Right hindlimb (tissue), 1 donor: ENCODE measurements at places on chromosomes 3 and 15.

GRCh38 chr15:99511866-99512661 lies 53.7 kb upstream of the MEF2A start:
- peak; percentile 56 for DNase-seq

DNA sequence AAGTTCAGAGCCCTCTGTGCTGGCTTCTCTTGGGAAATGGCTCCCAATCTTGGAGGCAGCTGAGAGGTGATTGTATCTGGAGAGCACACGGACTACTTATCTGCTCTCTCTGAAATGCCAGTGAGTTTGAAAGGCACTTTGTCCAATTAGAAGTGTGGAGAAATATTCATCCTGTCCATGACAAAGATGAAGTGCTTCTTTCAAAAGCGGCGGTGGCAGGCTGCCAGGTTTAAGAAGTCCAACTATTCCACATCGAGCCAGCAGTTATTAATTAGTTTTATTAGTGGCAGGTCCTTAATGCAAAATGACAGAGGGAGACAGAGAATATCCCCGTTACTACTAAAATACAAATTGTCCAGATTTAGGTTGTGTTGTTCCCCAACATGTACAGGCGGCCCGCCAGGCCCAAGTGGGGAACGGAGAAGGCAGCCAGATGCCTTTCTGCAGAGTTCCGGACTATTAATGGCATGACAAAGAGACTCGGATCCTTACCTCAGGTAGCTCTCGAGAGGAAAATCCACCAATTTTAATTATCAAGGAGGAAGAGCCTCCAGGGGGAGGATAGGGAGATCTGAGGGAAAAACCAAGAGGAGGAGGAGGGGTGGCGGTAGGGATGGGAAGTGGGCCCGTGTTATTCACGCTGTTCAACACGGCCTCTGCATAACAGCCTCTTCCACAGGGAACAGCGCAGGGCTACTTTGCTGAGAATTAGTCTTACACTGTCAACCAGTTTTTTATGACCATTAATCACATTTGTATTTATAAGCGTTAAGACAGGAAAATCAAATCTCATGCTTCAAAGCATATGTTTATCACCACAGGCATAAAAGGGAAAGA lies 42.0 kb downstream of the RORA start:
- DNase-seq, result no peak

GRCh38 chr15:35755237-35755802 lies 209.4 kb upstream of the DPH6 start:
- no peak for DNase-seq

- DNase-seq, result no peak
Observed at GRCh38 chr15:75713338-75713895, 769 bp upstream of the CSPG4 start.

DNA sequence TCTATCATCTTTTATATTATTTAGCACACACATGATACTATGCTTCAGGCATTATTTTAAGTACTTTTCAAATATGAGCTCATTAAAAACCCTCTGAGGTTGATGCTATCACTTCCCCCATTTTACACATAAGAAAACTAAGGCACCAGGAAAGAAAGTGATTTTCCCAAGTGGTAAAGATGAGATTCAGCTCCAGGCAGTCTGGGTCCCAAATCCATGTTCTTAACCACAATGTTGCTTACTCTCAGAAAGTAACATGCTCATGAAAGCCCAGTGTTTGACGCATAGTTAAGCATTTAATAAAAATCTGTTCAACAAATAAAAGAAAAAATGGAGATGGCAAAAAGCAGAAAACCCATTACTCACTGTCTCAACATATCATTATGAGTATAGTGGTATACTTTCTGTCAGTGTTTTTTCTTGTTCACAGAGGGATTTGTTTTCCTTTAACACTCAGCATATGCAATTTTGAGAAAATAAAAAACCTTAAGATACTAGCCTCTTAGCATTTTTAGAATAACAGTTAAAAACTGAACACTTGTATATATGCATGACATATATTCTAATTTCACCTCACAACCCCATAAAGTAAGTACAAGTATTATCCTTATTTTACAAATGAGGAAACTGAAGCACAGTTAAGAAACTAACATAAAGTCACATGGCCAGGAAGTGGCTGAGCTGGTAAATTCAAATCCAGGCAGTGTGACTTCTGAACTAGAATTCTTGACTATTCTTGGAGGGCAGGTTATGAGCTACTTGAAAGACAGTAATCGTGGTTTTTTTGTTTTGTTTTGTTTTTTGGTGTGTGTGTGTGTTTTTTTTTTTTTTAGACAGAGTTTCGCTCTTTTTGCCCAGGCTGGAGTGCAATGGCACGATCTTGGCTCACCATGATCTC lies 10.4 kb downstream of the PEAK1 start:
- DNase-seq, result no peak

GRCh38 chr3:100120012-100120411 lies 5.7 kb upstream of the FILIP1L start:
- no peak for DNase-seq

DNA sequence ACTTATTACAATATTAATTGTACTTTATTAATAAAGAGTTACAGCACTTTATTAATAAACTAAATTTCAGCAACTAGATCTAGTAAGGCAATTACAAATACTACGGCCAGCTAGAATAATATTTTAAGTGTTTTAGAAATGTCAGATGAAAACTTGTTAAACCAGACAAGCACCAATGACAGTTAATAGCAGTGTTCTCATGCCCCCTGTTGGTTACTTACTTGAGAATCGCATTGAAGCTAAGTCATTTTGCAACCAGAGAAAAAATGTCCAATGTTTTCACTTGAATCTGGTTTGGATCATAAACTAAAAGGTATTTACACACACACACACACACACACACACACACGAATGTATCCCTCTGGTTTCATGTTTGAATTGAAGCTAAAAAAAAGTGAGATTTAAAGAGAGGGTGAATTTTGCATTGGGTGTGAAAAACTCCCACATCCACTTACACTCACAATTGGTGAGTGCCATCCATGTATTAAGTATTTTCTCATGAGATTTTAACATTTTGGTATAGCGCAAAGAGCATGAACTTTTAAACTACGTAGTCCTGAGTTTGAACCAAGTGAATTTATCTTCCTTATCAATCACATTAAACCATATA lies 347.7 kb downstream of the ZBBX start:
- DNase-seq, result no peak

DNA sequence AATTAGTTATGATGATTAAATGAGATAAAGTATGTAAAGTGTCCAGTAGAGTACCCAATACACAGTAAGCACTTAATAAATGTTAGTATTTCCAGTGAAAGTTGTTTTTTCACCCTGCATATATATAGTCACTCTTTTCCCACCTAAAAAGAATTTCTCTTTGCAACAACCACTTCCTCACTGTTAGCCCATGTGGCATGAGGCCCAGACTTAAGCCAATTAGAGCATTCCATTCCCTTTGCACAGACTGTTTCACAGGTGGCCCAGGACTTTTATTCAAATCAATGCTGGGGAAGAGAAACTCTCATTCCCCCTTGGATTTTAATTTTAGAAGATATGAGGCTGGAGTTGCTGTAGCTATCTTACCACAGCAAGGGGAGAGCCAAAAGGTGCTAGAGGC lies 3.7 kb downstream of the IFT80 start:
- DNase-seq, result no peak

GRCh38 chr15:89353991-89354390 lies 19.4 kb upstream of the POLG start:
- no peak for DNase-seq

DNA sequence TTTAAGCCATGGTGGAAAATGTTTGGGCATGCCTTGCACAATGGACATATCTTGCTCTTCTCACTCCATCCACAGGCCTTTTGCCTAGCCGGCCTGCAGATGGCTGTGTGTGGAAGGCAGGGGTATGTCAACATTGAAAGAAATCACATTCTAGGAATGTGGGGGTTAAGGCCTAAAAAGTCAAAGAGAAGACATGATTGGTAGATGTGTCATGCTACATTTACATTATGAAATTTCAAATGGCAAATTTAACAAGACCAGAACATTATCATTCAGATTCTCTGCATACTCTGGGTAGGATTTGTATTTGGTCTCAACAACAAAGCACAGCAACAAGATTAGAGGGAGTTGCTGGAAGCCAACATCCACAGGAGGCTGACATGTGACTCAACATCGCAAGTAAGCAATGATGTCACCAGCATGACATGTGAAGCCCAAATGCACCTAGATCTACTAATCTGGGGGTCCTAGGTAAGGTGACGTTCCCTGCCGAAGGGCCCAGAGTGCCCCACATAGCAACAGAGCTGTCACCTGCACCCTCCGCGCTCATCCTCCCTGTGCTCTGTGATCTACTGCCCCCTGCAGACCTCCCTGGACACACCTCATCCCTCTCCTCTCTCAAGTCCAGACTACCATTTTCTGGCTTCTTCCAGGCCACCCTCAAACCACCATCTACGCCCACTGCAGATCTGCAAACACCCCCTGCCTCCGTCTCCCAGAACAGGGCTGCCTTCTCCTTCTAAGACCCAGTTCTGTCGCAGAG lies 39.4 kb downstream of the CLDN18 start:
- no peak for DNase-seq

DNA sequence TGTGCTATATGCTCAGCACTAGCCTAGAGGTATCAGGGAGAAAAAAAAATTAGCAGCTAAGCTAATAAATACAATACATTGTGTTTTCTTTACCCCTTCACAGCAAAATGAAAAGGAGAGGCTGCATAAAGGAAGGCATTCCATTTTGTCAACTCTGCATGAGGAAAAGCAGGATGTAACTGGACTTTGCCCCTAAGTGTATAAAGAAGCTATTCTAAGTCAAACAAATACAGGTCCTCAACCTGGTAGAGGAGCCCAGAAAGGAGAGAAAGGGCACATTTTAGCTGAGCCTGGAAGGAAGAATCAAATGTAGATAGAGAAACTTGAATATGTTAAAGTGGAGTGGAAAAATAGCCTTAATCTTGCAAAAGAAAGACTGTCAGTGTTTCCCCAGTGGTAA lies 89.0 kb upstream of the SPRED1 start:
- DNase-seq, result no peak

DNA sequence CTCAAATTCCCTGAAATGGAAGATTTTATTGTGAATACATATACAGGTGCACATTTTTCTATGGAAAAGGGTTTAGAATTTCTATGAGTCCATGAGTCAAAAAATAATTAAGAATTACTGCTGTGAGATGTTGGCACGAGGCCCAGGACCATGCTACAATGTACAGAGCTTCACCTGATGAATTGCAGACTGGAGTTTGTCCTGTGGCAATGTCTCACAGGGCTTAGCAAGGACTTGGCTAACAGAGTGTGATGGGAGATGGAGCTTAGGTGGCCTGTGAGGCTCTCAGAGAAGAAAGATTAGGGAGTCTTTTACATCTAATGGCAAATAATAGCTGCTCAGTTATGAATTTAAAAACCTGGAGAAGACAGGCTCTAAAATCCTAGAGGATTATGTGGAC lies 219.5 kb upstream of the CBLB start:
- DNase-seq, result no peak

DNA sequence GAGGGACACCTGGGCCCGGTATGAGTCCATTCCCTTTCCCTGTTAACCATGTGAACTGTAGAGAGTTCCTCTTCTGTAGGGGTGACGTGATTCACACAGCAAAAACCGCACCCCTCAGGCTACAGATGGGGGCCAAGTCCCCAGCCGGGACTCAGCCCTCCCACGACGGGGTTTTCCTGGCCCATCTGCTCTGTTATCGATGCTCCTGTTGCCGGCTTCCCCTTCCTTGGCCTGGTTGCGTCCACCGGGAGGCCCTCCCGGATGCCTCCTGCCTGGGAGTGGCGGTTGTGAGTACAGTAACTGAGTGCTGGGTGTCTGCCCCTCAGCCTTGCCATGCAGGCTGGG lies 817 bp upstream of the PLXNA1 start:
- no peak for DNase-seq

DNA sequence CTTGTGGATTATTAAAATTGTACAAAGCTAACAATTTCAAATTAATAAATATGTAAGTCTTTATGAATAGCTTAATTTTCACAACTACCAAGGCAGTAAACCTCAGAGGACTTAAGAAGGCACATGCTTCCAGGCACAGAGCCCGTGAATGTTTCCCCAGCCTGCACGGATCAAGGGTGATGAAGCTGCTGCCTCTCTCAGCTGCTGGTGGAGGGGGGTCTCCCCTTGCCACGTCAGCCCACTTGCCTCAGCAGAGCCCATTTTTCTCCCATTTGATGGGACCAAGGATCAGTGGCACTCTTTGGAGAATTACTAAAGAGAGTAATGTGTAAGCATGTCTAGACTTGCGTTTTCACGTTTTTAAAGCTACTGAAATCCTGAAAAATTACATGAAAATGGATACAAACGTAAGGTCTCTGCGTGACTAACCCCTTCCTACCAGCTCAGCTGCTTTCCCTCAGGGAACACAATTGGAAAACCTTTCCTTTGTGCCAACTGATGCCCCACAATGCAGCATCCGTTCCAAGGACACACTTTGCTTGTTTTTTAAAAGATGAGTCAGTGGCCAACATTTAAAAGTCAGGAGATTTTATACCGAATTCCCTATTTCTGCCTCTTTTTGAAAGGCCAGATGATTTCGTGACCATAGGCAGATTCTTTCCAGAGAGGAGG lies 494.1 kb downstream of the GABRG3 start:
- DNase-seq, result no peak

- peak; percentile 49 for DNase-seq
Observed at GRCh38 chr3:53236112-53236841, 19.5 kb downstream of the TKT start.

DNA sequence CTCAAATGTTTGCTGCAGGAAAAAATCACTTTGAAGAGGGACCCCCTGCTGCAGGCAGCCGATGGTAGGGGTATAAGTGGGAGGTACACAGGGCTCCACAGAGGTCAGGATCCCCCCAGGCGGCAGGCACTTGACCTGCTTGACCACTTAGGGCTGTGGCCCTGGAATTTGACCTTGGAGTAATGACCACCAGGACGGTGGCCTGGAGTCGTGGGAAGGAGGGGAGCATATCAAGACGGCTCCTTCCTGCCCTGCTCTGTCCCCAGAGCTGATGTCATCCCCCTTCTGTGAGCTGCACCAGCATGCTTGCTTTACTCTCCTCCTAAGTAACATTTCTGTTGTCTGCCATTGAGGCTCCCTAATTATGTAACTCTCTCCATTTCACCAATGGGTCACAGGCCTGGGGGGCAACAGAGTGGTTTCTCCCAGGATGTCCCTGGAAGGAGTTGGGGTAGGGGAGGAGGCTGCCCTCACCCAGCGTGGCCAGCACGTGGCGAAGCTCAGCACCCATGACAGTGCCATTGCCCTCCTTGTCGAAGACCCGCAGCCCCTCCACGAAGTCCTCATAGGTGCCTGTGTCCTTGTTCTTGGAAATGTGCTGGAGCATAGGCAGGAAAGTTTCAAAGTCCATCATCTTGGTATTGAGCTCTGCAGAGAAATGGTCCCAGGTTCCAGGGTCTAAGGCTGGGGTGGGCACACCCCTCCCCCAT lies 4.1 kb downstream of the MYL3 start:
- DNase-seq, result no peak
